Kidney (tissue), 22 donors: ENCODE measurements at places on chromosomes 6 and 20. TPM values are rescaled to one million over a fixed set of nuclear protein-coding genes. Genes with fewer than 3 reads are reported as not detected.

- DNase-seq: no peak
Measured at GRCh38 chr20:6707321-6707831, 60.1 kb upstream of the BMP2 start.

Gene RIPOR3
- total RNA-seq: 14.6 TPM

DNA sequence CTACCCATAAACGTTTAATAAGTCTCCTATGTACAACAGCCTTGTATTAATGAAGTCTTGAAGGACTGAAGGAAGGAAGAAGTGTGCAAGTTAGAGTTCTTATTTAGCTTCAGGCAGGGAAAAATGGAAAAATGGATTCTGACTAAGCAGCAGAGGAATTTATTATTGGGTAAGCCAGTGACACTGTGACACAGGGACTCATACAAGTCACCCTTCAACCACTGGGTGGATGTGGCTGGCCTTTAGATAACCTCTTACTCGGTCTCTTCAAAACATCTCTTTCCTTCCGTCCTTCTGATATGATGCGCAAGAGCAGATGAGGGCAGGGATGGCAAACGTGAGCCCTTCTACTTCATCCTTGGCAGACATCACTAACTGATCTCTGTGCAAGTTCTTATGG, 145.6 kb downstream of the DHX35 start:
- no peak for DNase-seq

Gene TAAR9
- total RNA-seq: not detected

- DNase-seq: peak; percentile 57
Measured at GRCh38 chr20:23049201-23050075, at the start of gene THBD. Gene THBD, minus strand, starts transcription at chr20:23049672. Its CDS starts 168 bp downstream, at chr20:23049504.

DNA sequence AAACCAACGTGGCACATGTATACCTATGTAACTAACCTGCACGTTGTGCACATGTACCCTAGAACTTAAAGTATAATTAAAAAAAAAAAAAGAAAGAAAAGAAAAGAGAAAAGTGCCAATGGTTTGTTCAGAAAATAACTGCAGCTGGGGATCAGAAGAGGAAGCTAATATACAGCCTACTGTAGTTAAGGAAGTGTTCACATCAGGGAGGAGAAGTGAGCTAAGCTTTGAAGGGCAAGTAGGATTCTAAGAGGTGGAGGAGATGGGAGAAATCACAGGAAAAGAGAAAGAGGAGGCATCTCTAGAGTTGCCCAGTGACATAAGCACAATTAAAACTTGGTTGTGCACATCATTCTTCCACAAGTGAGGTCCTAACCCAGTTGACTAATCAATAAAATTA, 214.4 kb upstream of the DTNBP1 start:
- DNase-seq: no peak

DNA sequence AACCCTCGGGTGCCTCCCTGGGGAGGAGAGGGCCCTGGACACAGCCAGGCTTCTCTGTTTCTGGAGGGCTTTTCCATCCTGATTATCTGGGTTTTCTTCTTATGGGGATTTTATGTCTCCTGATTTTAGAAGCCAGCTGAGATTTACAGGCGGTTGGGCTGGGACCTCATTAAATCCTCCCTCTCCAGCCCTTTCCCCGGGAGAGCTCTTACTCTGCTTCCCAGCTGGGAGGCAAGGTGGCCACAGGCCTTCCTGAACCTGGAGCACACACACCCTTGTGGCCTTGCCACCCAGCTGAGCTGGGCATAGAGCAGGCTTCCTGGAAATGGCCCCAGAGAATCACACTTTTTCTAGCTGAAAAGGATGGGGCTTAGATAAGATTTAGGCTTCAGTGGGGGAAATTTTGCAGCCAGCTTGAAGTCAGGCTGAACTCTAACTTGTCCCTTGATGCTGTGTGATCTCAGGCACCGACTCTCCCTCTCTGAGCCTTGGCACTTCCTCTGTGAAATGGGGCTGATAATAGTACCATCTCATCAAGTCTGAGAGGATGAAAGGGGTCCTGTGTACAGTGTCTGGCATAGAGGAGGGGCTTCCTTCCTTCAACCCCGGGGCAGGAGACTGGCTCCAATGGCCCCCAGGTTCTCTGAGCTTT, 16.6 kb downstream of the VSTM2L start:
- DNase-seq: peak; percentile 85

DNA sequence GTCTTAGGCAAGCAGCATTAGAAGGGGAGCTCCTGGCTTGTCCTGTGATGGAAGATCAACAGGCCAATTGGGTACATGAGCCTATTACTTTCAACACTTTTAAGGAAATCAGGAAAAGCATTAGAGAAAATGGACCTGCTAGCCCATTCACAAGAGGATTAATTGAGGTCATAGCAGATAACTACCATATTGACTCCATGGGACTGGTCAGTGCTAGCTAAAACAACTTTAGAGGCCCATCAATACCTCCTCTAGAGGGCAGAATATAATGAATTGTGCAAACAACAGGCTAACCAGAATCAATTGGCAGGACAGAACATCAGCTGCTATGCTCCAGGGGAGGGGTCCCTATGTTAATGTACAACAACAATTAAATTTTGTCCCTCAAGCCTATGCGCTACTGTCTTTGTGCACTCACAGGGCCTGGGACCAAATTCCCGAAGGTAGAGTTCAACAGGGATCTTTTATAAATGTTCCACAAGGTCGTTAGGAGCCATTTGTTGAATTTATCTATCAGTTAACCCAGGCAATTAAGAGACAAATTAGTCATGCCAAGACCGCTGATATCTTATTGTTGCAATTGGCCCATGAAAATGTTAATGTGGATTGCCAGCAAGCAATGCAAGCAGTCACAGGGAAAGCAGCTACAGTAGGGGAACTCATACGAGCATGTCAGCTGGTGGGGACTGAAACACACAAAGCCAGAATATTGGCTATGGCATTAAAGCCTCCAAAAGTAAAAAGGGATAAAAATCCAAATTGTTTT, 106.6 kb upstream of the BTN3A2 start:
- DNase-seq: no peak

DNA sequence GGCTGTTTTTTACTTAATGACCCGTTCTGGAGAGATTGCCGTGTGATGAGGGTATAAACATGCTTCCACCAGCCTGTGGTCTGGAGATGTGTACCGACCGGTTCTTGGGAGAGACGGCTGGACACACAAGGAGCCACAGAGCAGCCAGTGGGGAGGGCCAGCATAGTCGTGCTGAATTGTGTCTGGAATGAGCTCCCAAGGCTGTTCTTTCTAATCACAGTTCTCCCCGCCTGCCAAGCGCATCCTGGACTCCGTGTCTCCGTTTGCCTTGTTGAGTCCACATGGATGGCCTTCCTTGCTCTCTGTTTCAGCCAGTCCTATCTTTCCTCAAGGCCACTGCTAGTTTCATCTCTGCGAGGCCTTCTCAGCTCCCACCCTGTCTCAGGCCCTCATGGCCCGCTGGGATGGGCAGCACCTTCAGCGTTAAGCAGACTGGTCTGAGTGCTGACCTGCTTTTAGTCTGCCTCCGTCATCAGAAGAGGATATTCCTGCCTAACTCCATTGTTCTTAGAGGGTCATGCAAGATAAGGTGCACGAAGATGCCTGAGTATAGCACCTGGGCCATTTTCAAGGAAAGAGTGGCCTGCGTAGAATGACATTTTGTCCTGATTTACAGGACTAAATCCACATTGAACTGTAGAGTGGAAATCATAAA, 20.6 kb downstream of the MANBAL start:
- DNase-seq: peak; percentile 72

Gene PEX3
- 28.6 TPM for total RNA-seq
